ENCODE measurements at places on chromosomes 3 and 15.

DNA sequence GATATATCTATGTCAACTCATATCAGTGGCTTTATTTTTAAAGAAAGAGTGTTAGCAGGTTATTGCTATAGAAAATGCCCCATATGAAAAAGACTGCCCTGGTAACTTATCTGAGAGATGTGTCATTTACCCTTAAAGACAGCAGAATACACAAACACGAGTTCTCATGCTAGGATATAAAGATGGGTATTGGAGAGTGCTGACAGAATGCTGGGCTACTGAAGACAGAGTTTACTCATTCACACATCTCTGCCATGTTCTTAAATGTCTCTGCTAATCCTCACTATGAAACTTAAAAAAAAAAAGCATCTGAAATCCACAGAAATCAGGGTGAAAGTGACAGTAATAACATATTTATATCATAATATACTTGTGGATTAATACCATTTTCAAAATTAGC is 126.7 kb downstream of the FOXP1 start:
- no peak for DNase-seq

DNA sequence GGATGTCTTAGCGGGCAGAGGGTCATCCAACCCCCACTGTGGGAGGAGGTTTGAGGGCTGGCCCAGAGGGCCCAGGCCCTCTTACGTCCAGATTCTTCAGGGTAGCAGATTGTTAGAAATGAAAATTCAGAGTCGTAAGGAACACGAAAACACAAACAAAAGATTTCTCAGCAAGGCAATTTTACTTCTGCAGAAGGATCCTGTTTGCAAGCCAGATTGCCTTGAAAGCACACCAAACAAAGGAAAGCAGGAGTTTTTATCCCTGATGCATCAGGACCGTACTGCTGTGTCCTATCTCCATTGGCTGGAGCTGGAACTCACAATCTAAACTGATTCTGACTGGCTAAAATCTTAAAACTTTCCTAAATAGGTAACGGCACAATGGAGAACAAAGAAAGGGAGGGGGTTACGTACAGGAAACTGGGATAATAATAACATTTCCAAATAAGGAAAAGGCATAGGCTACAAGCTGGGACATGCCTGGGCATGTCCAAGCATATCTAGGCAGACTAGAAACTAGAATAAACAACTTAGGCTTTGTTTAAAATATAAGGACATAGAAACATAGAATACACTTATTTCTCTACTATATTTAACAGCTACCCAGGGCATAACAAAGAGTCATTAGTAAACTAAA is 97.3 kb upstream of the C2CD4B start:
- no peak for DNase-seq

DNA sequence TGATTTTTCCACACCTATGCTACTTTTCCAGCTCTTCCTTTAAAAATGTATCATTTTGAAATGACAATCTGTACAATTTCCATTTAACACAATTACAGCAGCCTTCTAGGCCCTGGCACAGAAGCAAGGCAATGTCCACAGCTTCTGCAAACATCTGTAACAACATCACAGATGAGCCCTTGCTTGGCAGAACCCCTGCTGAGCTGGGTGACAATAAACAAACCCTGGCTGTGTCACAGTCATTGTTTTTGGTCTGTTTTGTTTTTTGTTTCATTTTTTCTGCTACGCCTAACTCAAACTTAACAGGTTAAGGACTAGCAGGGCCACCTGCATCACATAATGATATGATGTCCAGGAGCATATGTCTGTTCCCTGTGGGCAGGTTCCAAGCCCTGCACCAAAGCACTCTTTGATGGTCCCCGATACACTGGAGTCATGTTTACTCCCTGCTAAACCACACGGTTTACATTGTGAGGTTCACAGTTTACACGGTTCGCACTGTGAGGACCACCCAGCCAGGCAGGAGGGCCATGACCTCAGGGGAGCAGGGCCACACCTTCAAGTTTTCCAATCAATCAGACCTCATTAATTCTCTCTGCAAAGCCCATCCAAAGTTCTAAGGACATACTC is 186.8 kb upstream of the CHRNA7 start:
- DNase-seq = no peak

DNA sequence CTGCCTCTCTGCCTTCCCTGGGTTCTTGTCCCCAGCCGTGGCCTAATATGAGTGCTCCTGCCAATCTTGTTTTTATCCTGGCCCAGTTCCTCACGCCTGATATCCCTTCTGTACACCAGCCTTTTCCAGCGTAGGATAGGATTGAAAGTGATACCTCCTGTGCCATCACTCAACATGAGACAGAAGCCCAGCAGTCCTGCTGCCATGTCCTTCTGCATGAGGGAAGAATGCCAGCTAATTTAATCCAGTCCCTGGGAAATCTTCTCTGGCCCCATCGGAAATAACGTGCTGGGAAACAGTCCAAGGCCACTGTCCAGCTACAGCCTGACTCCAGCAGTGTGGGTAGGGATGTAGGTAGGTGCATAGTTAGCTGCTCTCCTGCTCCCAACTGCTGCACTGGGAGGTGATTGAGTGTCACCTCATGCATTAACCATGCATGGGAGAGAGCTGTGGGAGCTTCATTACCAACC is 92.0 kb upstream of the TPM1 start:
- DNase-seq = no peak

DNA sequence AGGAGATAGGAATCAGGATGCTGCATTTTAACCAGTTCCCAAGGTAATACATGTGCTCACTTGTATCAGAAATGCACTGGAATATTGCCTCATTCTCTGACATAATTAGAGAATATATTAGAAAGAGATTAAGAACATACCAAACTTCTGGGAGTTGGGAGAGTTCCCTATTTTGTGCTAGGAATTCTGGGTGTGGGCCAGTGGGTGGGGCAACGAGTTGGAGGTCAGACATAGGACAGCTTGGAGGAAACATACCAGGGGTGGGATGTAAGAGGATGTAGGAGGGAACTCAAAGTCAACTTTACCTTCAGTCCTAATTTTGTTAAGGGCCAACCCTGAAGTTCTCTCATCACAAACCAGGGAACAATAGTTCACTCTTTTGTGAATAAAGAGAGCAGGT is 83.6 kb downstream of the SLC7A14 start:
- no peak for DNase-seq

- DNase-seq = no peak
Observed at GRCh38 chr3:98906230-98906629, 4.7 kb upstream of the DCBLD2 start.

- no peak for DNase-seq
Observed at GRCh38 chr3:4514916-4515315, 21.8 kb downstream of the ITPR1 start.

GRCh38 chr3:183317886-183318865 is 65.1 kb downstream of the B3GNT5 start:
- DNase-seq = no peak
